ENCODE measurements at places on chromosomes 4 and X. TPM values are rescaled to one million over a fixed set of nuclear protein-coding genes. Genes with fewer than 3 reads are reported as not detected.

The CLDN34 gene
- not detected for total RNA-seq

DNA sequence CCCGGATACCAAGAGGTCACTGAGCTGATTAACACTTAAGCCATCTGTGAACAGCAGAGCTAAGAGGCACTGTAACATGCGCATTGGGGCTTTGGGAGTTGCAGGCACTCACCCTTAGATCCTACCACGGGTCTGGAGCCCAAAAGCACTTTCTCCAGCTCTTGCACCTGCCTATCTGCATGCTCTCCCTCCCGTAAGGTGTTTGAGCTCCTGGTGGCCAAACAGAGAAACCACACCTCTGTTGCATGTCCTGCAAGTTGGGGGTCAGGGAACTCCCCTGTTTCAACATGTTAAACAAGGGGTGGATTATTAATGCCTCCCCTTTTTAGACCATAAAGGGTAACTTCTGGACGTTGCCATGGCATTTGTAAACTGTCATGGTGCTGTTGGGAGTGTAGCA lies 49.8 kb downstream of the GYPA start:
- no peak for DNase-seq

DNA sequence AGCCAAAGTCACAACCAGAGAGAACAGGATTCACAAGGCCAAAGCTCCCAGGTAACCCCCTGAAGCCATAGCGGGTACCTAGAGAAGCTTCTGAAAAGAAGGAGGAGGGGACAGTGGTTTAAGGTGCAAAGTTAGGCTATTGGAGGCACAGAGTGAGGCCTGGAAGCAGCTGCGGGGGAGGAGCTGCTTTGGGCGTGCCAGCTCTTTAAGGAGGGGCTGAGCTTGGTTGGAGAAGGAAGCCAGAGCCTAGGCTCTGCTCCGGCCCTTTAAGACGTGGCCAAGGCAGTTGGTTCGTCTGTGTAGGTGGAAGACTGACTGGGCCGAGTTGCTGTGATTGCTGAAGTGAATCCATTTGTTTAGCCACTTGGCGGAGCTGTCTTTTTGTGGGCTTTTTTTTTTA lies 1.5 kb downstream of the KLF8 start:
- DNase-seq = peak; percentile 65

GRCh38 chr4:173057901-173058300 lies 110.7 kb upstream of the GALNT7 start:
- no peak for DNase-seq

DNA sequence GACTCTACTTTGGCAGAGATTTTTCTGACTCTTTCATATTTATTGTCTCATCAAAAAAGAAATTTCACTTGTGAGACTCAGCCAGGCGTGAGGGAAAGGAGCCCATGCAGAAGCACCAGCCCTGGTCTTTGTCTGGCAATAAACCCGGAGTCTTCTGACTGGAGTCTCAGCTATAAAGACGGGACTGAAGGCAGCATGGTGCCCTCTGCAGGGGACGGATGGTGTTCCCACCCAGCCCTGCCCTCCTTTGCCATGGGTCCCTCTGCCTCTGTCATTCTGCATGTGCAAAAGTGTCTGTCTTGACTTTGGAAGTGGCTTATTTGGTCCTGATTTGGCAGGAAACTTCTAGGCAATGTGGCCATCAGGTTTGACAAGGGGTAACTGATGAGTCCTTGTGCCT lies 14.2 kb downstream of the ZNF185 start:
- no peak for DNase-seq
